ENCODE measurements at places on chromosomes 1 and 21.

- no peak for DNase-seq
These were observed 1.2 kb upstream of the CDA start for GRCh38 chr1:20587661-20588053.

DNA sequence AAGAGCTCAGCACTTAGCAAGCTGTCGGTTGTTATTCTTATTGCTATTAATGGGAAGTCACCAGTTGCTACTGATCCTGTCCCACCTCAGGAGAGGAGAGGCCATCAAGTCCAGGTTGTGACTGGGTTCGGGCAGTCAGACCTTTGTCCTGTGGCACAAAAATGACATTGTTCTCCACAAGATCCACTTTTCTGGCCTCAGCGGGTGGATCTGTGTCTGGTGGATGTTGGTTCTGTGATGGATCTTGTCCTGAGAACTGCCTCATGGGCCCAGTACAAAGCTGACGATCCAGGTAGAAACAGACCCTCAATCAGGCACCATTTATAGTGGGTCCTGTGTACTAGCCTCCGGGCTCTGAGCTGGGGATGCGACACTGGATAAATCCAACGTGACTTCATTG lies 26.9 kb downstream of the TRIM67 start:
- no peak for DNase-seq

- DNase-seq = peak; percentile 35
These were observed 921 bp upstream of the MIB2 start for GRCh38 chr1:1614204-1614953.

- peak; percentile 27 for DNase-seq
These were observed 2.1 kb upstream of the S100A2 start for GRCh38 chr1:153567621-153568366.

GRCh38 chr1:53214376-53214940 lies 6.0 kb downstream of the CZIB start:
- DNase-seq = no peak

DNA sequence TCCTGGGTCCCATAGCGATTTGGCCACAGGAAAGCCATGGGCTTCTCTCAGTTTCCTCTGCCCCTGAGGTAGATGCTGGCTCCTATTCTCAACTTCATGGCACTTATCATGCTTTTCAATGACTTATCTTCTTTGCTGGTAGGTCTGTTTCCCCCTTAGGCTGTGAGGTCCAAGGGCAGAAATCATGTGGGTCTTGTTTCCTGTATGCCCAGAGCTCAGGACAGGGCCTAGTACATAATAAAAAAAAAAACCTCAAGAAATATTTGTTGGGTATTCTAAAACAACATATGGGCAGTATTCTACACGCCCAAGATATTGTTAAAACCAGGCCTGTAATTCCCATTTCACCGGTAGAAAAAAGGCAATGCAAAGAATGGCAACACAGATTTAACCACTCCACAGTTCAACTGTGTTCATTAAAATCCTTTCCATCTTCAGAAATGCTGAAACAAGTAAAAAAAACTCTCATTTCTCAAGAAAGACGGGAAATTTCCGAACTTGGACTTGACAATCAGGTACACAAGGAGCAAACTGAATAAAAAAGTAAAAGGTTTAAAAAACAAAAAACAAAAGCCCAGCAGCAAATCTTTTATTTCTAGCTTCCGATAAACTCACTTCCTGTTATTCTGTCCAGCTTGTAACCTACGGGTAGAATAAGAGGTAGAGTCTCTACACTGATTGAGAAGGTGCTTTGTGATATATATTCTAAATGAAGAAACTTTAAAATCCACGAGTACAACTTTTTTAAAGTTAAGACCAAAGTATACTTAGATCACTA lies 6.3 kb upstream of the TDRD10 start:
- no peak for DNase-seq

GRCh38 chr1:211738691-211739301 lies 63.4 kb upstream of the NEK2 start:
- no peak for DNase-seq

- no peak for DNase-seq
These were observed 126.4 kb downstream of the VPS13D start for GRCh38 chr1:12356004-12356890.

DNA sequence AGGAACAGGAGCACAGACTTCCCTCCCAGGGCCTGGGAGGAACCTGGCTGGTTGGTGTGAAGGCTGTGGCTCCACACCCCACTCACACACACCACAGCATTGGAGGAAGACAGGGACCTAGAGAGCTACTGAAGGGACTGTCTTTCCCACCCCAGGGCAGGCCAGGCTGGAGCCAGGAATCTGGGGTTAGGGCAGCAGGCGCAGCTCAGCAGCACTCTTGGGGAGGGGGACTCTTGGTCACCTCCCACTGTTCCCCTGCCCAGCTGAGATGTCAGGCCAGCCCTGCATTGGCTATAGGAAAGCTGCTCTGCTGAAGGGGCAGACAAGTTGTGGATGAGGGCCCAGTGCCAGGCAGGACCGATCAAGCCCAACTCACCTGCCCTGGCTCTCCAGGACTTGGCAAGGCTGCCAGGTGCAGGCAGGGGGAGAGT lies 1.6 kb upstream of the PLEKHA6 start:
- DNase-seq = no peak

DNA sequence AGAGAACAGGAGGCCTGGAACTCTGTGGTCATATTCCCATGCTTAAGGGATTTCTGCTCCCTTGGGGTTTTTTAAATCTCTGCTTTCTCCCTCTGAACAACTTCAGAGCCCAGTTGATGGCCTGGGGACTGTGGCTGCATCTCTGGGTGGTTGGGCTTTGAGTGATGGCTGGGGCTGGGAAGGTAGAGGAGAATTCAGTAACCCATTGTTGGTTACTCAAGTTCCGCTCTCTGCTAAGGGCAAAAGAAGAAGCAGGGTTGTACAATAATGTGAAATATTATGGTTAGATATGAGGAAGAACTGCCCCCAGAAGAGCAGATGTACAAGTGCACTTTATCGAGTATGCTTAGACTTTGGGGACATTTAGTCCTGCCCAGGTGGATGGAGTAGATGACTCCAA lies 72.1 kb upstream of the CNTN2 start:
- no peak for DNase-seq

GRCh38 chr21:30839304-30839703 lies 9.7 kb upstream of the KRTAP7-1 start:
- DNase-seq = no peak

GRCh38 chr1:160767395-160768294 lies 28.3 kb upstream of the LY9 start:
- no peak for DNase-seq

- no peak for DNase-seq
These were observed 3.0 kb upstream of the PGM1 start for GRCh38 chr1:63590166-63590560.

- DNase-seq = no peak
These were observed 67.7 kb downstream of the SELENOF start for GRCh38 chr1:86846164-86846647.

DNA sequence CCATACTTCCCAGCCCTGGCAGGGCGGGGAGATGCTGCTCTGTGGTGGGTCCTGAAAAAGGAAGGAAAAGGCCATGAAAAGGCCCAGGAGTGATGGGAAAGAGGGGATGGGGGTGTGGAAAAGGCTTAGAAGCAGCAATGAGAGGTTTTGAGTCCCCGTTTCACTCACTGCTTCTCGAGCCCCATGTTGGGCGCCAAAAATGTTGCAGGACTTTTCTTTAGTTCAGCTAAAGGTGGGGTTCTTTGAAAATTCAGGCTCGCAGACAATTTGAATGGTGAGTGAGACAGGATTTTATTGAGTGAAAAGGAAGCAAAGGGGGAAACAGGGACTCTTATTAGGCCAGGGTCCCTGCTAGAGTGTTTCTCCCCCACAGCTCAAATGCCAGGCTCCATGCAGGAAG lies 93.1 kb downstream of the MRPS6 start:
- DNase-seq = no peak

DNA sequence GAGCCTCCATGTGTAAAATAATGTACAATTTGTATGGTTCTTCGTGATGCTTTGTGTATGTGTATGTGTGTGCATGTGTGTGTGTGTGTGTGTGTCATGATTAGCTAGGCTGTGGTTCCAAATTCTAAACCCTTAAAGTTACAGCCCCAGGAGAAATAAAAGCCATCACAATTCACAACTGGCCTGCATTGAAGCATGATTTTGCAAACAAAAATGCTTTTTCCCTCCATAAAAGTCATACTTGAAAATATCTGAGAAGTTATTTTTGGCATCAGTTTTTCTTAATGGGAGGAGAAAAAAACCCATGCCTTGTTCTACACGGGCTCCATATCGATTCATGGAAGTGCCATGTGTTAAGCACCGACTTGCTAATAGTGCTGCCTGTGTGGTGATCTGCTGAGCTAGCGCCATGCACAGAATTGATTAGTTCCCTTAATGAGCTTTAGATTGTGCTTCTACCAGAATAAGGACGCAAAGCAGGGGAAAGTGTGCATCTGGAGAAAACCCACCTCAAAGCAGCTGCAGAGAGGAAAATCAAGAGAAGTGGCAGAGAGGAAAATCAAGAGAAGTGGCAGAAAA lies 207.3 kb downstream of the DSCAM start:
- no peak for DNase-seq
